ENCODE measurements at places on chromosomes 5 and 9. TPM values are rescaled to one million over a fixed set of nuclear protein-coding genes. Genes with fewer than 3 reads are reported as not detected.

JAKMIP2 gene
- total RNA-seq, result 0.84 TPM

C9orf152 gene
- not detected for total RNA-seq

TRIO gene
- 9.7 TPM for total RNA-seq

HBEGF gene
- 0.86 TPM for total RNA-seq

NXNL2 gene
- total RNA-seq, result not detected

DNAJB5 gene
- 0.73 TPM for total RNA-seq

- H3K4me1 ChIP-seq, result peaks cover 10% of the 10 kb centered on the region
- H3K27me3 ChIP-seq, result peaks cover 44% of the 10 kb centered on the region
- H3K4me3 ChIP-seq, result no peak overlapping the region
- H3K36me3 ChIP-seq, result no peaks in the 10 kb centered on the region
- no peak for DNase-seq
Measured at GRCh38 chr5:88658886-88659285, 224.1 kb downstream of the MEF2C start.

DNA sequence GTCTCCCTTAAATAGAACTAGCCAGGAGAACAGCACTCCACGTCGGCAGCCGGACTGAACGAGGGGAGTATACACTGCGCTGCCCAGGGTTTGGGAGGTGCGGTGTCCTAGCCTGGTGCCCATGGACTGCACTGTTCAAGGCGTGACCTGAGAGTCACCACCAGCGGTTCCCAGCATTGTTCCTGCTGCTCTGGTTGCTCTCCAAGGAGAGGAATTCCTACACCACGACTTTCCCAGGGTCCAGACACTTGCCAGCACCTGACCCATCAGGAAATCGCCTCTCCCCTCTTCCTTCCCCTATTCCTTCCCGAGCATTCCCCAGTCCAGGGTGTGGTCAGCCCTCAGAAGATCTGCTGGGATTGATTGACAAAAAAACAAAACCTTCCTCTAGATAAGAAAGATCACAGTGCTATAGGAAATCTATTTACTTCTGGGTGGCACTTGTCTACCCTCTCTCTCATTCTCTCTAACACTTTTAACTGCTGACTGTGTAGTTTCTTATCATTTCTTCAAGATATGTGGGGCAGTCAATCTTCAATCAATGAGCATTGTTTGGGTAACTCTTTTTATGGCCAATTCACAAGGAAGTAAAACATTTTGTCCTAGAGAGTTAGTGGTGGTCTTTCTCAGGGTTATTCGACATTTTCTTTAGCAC, 297.8 kb upstream of the ACTBL2 start:
- H3K4me1 ChIP-seq, result no peaks in the 10 kb centered on the region
- no peak overlapping the region for H3K4me3 ChIP-seq
- H3K27me3 ChIP-seq, result no peaks in the 10 kb centered on the region
- H3K36me3 ChIP-seq, result no peaks in the 10 kb centered on the region
- no peak for DNase-seq
- no peak overlapping the region for H3K27ac ChIP-seq

GRCh38 chr5:138459311-138459933, 5.9 kb upstream of the EGR1 start:
- no peaks in the 10 kb centered on the region for H3K27me3 ChIP-seq
- DNase-seq, result peak; percentile 78
- H3K4me1 ChIP-seq, result peaks cover 38% of the 10 kb centered on the region
- H3K4me3 ChIP-seq, result no peak overlapping the region
- no peaks in the 10 kb centered on the region for H3K36me3 ChIP-seq

- no peaks in the 10 kb centered on the region for H3K27me3 ChIP-seq
- H3K36me3 ChIP-seq, result no peaks in the 10 kb centered on the region
- no peak overlapping the region for H3K4me3 ChIP-seq
- no peaks in the 10 kb centered on the region for H3K4me1 ChIP-seq
- no peak overlapping the region for H3K27ac ChIP-seq
Measured at GRCh38 chr5:117302949-117303348, 728.3 kb upstream of the SEMA6A start.

- H3K27me3 ChIP-seq, result no peaks in the 10 kb centered on the region
- H3K27ac ChIP-seq, result no peak overlapping the region
- peaks cover 16% of the 10 kb centered on the region for H3K4me1 ChIP-seq
- no peak overlapping the region for H3K4me3 ChIP-seq
Measured at GRCh38 chr5:157521704-157522029, 53.9 kb downstream of the ADAM19 start.

- H3K27me3 ChIP-seq, result no peaks in the 10 kb centered on the region
- H3K27ac ChIP-seq, result no peak overlapping the region
- H3K4me3 ChIP-seq, result no peak overlapping the region
- H3K4me1 ChIP-seq, result no peaks in the 10 kb centered on the region
- H3K36me3 ChIP-seq, result peaks cover 6% of the 10 kb centered on the region
Measured at GRCh38 chr9:85603936-85604335, 137.8 kb downstream of the AGTPBP1 start.

DNA sequence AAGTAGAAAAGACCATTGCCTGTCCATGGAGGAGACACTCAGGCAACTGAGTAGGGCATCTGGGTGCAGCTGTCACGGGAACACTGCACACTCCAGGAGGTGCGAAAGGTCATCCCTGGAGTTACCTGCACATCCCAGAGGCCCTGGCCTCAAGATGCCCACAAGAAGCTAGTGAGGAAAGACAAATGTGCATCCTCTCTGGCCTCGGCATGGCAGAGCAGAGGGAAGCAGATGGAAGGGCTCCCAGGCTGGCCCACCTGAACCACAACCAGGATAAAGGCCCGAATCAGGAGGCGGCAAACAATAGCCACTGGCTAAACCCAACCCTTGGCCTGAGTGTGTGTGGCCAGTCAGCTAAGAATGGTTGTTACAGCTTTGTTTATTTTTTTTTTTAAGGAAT, 231.7 kb downstream of the SYK start:
- H3K4me3 ChIP-seq, result no peak overlapping the region
- no peak overlapping the region for H3K27ac ChIP-seq
- H3K36me3 ChIP-seq, result no peaks in the 10 kb centered on the region
- no peaks in the 10 kb centered on the region for H3K27me3 ChIP-seq

DNA sequence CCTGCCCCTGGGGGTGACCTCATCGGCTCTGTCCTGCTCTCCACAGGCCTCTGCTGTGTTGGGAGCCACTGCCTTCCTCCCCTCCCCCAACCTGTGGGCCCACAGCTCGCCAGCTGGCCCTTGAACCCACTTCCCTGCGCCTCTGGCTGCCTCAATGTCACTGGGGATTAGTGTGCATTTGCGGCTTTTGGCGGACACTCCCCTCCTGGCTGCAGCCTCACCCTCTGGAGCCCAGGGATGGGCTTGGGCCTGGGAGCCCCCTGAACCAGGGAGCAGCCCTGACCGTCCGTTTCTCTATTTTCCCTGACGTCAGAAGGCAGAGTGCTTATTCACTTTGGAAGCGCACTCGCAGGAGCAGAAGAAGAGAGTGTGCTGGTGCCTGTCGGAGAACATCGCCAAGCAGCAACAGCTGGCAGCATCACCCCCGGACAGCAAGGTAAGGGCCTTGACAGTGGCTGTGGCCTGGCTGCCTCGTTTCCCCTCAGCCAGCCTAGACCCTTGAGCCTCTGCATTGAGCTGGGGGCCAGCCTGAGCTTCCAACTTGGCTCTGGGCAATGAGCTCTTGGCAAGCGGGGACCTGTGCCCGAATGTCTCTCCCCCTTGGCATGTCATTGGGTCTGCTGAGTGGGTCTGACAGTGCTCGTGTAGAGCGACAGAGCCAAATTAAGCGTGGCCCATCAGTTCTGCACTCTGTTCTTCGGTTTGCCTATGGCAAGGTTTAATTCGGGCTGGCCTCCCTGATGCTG, 73.1 kb downstream of the RGS3 start:
- DNase-seq, result no peak
- H3K27ac ChIP-seq, result no peak overlapping the region
- no peak overlapping the region for H3K4me3 ChIP-seq
- no peaks in the 10 kb centered on the region for H3K27me3 ChIP-seq
- H3K36me3 ChIP-seq, result peaks cover 50% of the 10 kb centered on the region

DNA sequence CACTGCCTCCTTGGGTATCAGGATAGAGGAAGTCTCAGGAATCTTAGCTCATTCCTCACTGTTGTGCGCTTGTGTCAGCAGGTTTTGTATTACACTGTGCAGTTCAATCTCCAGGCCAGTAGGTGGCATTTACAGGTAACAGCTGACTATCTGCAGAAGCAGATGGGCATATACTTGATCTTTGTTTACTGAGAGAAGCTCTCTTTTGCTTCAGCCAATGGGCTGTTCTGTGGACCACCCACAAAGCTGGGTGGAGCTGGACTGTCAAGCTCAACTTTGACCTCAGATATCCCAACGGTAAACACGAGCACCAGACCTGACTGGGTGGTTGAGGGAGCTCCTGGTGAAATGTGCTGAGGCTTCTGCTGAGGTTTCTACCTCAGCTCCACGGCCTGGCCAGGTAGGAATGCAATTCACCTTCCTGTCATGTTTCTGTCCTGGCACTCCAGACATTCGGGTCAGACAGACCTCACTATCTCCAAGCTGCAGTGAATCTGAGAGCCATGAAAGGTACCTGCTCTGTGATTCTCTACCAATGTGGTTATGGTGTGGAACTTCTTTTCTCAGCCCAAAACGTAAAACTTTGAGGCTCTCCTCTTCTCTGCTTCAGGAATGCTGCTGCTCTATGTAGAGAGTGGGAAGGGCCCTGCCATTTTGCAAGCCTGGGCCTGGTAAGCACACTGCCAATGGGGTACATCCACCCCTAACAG, 167.9 kb upstream of the ACTBL2 start:
- H3K27me3 ChIP-seq, result no peaks in the 10 kb centered on the region
- H3K27ac ChIP-seq, result no peak overlapping the region
- peak; percentile 2 for DNase-seq

GRCh38 chr9:91066042-91066415, 264.4 kb downstream of the SYK start:
- no peak overlapping the region for H3K4me3 ChIP-seq
- H3K4me1 ChIP-seq, result peaks cover 2% of the 10 kb centered on the region
- no peaks in the 10 kb centered on the region for H3K36me3 ChIP-seq
- H3K27me3 ChIP-seq, result no peaks in the 10 kb centered on the region
- DNase-seq, result no peak

DNA sequence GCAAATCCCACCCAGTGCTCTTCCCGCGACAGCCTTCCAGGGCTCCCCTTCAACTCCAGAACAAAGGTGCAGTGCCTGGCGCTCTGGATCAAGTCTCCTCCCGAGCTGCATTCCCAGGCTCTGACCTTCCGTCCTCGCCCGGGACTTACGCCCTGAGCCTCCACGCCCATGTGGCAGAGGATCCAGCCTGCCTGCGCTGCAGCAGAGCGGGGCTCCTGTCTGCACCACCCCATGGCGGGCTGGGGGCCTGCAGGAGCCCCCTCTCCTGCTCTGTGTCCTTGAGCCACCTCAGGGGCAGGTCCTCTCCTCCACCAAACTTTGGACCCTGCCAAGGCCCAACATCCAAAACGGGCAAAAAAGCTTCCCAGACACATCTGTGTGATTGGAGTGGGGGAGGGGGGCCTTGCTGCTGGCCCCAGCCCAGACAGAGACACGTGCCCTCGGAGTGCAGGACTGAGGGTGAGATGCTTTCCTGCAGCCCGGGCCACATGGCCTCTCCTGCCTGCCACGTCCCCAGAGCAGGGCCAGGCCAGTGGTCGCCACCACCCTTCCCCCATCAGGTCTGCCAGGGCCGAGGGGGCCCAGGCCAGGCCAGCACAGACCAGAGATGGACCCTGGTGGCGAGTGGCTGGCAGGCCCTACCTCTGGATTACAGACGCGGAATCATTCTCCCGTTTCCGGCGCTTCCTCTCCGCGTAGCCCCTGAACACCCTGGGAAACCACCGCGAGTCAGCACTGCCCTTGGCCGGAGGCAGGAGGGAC, 4.4 kb downstream of the NSMF start:
- H3K36me3 ChIP-seq, result no peaks in the 10 kb centered on the region
- H3K27me3 ChIP-seq, result no peaks in the 10 kb centered on the region
- no peak overlapping the region for H3K27ac ChIP-seq
- H3K4me1 ChIP-seq, result peaks cover 63% of the 10 kb centered on the region
- no peak overlapping the region for H3K4me3 ChIP-seq

GRCh38 chr9:116701940-116702642, 15.0 kb downstream of the TRIM32 start:
- peaks cover 25% of the 10 kb centered on the region for H3K4me1 ChIP-seq
- no peak overlapping the region for H3K4me3 ChIP-seq
- DNase-seq, result no peak
- H3K36me3 ChIP-seq, result peaks cover 22% of the 10 kb centered on the region
- no peaks in the 10 kb centered on the region for H3K27me3 ChIP-seq

- H3K4me3 ChIP-seq, result no peak overlapping the region
- H3K4me1 ChIP-seq, result no peaks in the 10 kb centered on the region
- no peak for DNase-seq
- no peak overlapping the region for H3K27ac ChIP-seq
Measured at GRCh38 chr5:24222876-24223275, 421.9 kb downstream of the CDH10 start.

DNA sequence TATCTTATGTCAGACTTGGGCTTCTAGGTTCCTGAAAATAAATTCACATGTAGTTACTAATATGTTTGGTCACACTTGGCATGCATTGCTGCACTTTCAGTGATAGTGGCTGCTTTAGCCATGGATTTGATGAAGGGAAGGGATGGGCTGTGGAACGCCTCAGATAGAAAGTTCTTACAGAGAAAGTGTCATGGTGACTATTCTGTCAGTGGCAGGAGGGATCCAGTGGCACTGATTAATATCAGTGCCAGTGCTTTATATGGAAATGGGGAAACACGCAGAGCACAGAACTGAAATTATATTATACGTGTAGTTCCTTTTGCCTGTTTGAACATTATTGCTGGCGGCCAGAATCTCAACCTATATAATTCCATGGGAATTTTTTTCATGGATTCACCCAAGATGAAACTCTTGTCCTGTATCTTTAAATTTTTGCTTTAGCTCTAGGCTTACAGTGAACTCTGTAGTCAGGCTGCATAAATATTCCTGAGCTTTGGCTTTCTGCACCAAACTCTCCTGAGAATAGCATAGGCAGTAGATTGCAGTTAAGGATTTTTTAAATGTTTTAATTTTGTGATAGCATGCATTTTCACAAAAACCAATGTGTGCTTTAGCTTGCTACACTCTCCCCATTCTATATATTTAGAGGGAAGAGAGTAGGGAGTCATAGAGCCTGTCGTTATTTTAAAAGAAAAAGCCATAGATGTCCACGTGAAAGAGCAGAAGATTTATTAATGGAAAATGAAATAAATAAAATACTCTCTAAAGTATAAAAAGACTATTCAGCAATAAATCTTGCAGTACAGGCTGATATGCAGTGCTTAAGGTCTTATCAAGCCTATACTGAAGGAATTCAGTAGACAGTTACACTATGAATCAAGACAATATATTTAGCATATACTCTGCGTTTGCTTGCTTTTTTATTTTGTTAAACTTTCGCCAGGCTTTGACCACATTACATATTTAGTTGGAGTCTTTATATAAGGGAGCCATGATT, 98.7 kb downstream of the EDIL3 start:
- H3K4me1 ChIP-seq, result no peaks in the 10 kb centered on the region
- no peaks in the 10 kb centered on the region for H3K36me3 ChIP-seq
- no peak overlapping the region for H3K4me3 ChIP-seq
- H3K27me3 ChIP-seq, result no peaks in the 10 kb centered on the region
- no peak overlapping the region for H3K27ac ChIP-seq

DNA sequence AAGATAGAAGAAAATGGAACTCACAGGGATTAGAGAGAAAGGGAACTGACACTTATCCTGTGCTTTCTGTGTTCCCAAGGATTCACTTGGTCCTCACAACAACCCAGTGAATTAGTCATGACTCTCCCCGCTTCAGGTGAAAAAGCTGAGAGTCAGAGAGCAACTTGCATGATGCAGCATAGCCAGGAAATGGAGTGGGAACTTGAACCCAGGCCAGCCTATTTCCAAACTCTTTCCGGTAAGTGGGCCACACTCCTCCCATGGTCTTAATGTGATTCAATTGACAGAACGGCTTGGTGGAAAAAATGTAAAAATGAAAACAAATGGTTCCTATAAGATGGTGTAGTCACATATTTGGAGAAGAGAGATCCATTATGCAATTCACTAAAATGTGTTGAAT, 45.9 kb upstream of the CEMIP2 start:
- no peak overlapping the region for H3K27ac ChIP-seq
- H3K27me3 ChIP-seq, result no peaks in the 10 kb centered on the region
- H3K4me1 ChIP-seq, result no peaks in the 10 kb centered on the region
- no peaks in the 10 kb centered on the region for H3K36me3 ChIP-seq
